Stimulated activated CD4-positive, alpha-beta T cell treated with anti-CD3 and anti-CD28 coated beads, TNF-alpha, amount 100 ng/mL, for 4 hours (primary cell): ENCODE measurements at places on chromosomes 2 and 18.

- DNase-seq, result no peak
Observed at GRCh38 chr2:168699844-168700417, 102.5 kb upstream of the NOSTRIN start.

DNA sequence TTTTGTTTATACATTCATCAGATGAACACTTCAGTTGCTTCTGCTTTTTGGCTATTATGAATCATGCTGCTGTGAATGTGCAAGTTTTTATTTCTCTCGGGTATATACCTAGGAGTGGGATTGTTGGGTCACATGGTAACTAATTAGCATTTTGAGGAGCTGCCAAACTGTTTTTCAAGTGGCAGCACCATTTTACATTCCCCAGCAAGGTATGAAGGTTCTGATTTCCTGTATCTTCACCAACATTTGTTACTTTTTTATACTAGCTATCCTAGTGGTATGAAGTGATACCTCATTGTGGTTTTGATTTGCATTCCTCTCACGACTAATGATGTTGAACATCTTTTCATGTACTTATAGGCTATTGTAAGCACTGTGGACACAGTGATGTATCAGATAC, 53.9 kb downstream of the DYNC1I2 start:
- DNase-seq, result no peak

DNA sequence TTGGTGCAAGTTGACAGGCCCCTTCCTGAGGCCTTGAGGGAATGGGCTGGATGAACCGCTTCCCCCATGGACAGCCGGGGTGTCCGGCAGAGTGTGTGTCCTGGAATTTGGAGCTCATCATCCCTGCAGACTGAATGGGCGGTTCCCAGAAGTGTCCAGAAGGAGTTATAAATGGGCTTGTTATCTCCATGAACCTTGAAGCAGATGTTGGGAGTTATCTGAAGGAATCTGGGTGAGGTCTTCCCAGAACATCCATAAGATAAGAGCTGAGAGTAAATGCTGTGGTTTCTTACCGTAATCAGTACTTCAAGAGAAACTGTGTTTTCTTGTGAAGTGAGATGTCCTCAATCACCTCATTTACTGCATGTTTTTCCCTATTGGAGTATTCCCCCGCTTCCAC, 21.1 kb downstream of the PLB1 start:
- no peak for DNase-seq

GRCh38 chr2:129428086-129428660, 551.3 kb upstream of the RAB6C start:
- no peak for DNase-seq

- no peak for DNase-seq
Observed at GRCh38 chr2:203021991-203022390, 7.3 kb downstream of the NBEAL1 start.

DNA sequence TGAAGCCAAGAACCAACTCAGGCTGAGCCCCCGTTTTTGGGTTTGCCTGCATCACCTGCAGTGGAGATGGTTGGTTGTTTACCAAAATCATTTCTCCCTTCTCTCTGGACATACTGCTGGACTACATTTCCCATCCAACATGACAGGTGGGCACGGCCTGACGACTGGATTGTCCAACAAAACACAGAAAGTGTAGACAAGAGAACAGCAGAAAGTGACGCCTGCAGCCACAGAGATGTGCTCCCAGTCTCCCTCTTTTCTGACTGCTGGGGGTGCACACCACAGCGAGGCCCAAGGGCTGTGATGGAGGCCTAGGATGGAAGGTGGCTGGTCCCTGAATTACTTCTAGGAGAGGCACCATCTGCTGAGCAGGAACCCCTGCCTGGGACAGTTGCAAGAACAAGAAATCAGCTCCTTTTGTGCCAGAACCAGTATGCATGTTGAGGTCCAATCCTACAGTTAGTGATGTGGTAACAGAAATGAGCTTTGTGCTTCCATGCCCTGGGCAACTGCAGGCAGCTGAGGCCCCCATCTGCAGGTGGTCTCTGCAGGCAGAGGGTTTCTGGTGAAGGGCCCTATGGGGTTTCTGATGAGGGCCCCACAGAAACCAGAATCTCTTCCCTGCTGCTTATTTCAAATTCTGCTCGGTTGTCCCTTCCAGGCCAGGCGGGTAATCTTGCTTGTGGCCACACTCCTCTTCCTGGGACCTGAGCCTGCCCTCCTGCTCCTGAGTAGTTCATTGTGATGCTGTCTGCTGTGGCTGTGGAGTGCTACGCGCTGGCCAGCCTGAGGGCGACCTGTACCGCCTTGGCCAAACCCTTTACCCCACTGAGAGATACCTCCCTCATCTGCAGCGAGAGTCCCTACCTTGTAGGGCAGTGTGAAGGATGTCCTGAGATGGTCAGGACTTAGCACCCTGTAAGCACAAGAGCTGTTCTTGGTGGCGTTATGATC, 168.3 kb downstream of the ASB1 start:
- DNase-seq, result no peak

- DNase-seq, result no peak
Observed at GRCh38 chr2:177244244-177244771, 20.2 kb downstream of the NFE2L2 start.

DNA sequence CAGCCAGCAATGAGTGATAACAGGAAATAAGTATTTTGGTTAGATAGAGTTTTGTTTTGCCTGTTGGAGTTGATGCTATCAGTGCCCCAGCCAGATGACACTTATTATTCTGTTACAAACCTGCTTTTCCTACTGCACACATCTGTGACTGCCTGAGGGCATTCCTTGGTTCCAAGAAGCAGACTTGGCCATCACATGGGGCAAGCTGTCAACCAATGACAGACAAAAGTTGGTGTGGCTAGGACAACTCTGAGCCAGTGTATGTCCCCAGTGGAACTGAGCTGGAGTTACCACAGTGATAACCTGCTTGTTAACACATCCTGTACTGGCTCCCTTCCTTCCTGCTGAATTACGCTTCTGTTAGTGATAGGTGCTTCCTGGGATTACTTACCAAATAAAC, 54.5 kb downstream of the FAM171B start:
- no peak for DNase-seq

DNA sequence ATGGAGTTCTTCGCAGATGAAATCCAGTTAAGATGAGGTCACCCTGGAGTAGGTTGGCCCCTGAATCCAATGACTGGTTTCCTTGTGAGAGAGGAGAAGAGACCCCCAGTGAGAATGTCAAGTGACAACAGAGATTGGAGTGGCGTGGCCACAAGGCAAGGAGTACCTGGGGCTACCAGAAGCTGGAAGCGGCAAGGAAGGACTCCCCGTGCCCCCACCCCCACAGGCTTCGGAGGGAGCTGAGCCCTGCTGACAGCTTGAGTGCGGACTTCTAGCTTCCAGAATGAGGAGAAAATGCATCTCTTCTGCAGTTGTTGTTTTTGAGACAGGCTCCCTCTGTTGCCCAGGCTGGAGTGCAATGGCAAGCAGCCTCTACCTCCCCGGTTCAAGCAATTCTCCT, 78.0 kb upstream of the HPCAL1 start:
- DNase-seq, result no peak

GRCh38 chr2:59297816-59298215, 1056.7 kb upstream of the FANCL start:
- no peak for DNase-seq

GRCh38 chr18:48697441-48697840, 158.6 kb downstream of the CTIF start:
- no peak for DNase-seq

GRCh38 chr2:174122185-174122584, 126.1 kb downstream of the OLA1 start:
- DNase-seq, result no peak

DNA sequence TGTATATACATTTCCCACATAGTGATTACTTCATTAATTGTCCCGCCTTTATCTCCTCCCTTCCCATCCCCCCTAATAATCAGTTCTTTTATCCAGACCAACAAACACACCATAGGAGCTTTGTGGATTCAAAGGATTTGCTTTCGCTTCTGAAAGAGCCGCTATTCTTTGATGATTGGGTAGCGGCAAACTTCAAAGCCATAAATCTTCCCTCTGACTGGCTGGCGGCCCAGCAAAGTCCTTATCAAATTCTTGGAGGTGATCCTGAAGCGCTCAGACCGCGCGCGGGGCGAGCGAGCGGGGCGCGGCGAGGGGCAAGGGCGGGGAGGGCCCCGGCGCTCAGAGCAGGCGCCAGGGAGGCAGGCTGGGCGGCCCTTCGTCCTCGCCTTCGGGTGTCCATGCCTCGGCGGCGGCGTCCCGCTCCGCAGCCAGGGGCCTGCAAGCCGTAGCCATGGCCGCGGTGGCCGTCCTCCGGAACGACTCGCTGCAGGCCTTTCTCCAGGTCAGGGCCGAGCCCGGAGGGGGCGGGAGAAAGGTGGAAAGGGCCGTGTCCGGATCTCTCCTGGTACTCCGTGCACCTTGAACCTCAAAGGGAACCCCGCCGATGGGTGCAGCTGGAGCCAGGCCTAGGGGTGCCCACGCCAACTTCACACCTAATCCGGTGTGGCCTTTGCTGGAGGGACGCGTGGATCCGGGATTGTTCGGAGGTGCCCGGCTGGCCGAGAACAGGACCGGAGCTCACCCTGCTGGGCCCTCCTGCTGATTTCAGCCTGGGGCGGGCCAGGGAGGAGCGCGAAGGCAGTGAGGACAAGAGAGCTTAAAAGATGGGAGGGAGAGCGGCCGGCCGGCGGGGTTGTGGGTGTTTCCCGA, at the start of gene SP5:
Gene SP5, plus strand, starts transcription at position 276 of the 870 bp plus-strand sequence. Its CDS starts 176 bp downstream, at position 452.
- DNase-seq, result no peak

DNA sequence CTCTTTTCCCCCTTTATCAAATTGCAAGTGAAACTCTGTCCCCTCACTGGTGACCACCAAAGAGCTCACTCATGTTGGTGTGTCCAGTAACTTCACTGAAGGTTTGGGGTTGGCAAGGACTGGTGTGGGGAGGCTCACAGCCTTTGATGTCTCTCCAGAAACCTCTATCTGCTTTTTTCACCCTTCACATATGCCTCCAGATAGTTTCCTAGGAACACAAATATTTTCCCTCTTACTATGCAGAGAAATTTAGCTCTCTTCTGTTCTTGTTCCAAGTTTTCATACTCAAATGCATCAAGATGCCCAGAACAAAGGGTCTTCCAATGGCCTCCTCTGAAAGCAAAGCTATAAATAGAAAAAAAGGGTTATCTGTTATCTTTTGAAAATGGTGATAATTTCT, 20.7 kb downstream of the DTNA start:
- no peak for DNase-seq

- no peak for DNase-seq
Observed at GRCh38 chr2:222352981-222353380, 54.2 kb upstream of the PAX3 start.

DNA sequence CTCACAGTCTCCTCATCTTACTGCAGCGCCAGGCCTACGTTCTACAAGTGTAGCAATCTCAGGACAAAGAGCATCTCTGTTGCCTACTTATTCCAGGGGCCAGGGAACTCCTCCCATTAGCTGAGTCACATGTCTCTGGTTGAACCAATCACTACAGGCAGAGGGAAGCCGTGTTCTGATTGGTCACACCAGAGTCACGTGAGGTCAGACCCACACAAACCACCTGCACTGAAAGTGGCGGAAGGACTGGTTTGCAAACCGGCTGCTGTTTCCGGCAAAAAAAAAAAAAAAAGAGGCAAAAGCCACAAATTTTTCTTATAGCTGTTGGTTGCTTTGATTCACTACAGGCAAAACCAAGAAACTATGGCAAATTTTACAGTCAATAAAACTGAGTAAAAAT, 21.9 kb upstream of the USP14 start:
- DNase-seq, result no peak

- DNase-seq, result no peak
Observed at GRCh38 chr18:59279193-59279592, 5.9 kb upstream of the RAX start.

DNA sequence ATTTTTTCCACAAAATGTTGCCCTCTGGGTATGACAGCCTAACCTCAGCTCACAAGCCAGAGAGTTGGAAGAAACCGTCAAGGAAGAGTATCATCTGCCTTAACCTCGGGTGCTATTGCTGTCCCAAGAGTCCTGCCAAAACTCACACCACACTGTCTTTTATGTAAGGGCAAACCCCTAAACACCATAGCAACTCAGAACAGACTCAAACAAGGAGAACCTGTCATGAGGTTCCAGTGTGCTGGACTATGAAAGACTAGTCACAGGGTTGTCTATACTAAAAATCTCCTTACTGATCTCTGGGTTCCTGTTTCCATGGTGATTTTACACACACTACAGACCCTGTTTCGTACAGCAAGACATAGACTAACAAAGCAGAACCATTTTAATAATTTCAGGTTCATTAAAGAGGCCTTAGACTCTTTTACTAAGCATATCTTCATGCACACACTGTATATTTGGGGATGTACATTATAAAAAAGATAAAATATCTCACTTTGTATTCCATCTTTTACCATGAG, 159.8 kb downstream of the PKP4 start:
- no peak for DNase-seq

- DNase-seq, result no peak
Observed at GRCh38 chr2:209619782-209620181, 151.8 kb upstream of the UNC80 start.

DNA sequence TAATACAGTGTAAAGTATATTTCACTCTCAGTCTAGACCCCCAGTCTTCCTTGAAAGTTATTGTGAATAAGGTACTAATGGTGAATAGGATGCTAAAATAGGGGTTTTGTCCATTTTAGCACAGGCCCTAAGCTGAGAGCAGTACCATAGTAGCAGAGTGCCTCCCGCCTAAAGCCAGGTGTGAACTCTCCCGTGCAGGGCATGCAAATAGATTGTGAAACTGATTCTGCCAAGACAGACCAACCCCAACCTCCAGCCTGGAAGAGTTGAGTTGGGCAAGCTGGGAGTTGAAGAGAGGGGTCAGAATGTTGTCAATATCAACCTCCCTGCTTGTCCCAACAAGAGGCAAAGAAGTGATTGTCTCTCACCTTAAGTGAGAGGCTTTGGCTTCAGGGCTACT, 97.4 kb upstream of the CYRIA start:
- DNase-seq, result no peak

DNA sequence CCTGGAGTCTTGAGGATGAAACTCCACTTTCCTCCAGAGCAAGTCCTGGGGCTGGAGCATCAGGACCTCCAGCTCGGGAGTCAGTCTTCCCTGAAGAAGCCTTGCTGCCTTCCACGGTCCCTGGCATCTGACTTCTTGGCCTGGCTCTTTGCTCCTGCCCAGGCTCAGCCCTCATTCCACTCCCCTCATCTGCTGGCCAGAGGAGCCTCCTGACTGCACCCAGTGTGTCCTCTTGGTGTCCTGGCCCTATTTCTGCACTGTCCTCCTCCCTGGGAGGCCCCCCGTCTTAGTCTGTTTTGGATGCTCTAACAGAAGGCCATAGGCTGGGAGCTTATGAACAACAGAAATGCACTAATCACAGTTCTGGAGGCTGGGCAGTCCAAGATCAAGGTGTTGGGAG, 231.5 kb downstream of the LOXHD1 start:
- DNase-seq, result no peak

DNA sequence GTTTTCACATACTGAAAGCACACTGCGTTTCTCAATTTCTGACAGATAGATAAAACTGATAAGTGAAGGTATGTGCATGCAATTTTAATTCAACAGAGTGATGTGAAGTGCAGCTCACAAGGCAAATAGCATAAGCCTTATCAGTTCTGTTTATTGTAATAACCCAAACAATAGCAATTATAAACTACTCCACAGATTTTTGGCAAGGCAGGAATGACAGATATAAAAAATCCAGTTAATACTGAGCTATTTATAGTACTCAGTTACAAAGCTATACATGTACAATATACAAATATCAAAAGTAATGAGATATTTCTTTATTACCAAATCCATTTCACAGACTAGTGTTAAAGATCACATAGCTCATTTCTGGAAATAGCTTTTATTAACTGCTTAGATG, 210.9 kb upstream of the KLHL14 start:
- no peak for DNase-seq
